Activated CD8-positive, alpha-beta memory T cell treated with anti-CD3 and anti-CD28 coated beads for 24 hours (primary cell): ENCODE measurements at places on chromosomes 2 and 18.

DNA sequence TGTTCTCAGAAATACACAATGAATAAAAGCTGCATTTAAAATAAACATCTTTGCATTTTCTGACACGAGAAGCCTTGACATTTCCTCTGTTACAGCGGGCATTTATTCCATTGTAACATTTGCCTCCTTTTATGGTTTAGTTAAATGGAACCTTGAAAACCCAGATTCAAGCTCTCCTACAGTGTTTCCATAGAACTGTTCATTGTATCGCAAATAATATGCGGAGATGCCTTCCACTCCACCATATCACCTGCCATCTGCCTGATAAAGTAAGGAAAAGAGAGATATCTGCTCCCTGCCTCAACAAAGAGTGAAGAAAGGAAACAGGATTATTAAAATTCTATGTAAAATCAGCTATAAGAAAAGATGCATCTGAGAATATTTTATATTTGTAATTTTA, 69.8 kb downstream of the CDH19 start:
- DNase-seq, result no peak

- DNase-seq, result no peak
Measured at GRCh38 chr18:73691624-73692023, 456.0 kb downstream of the FBXO15 start.

DNA sequence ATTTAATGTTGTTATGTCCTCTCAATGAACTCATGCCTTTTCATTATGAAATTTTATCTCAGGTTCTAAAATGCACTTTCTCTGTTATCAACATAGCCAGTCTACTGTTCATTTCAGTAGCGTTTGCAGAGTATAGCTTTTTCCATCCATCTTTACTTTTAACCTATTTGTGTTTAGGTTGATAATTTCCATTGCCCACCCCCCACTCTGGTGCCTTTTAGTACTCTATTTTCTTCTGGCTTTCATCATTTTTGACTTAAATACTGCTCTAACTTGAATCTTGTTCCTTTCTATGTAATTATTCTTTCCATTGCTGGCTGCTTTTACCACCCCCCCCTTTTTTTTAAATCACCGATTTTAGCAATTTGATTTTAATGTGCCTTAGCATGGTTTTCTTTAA, 585.0 kb upstream of the LRATD1 start:
- DNase-seq, result no peak

DNA sequence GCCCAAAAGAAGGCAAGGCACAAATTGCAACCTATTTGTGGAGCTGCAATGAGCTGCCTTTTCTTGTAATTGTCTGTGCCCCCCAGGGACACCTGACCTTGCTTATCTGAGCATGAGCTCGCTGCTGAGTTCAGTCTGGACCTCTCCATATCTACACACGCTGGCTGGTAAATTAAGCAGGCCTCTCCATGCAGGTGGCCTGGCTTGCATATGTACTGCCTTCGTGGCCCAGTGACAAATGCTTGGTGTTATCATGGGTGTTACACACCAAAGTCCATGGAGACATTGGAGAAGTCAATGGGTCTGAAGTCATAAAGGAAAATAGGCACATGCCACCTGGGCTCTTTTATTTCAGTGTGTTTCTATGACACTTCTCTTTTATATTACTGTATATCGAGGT, 121.2 kb downstream of the IRS1 start:
- DNase-seq, result no peak

DNA sequence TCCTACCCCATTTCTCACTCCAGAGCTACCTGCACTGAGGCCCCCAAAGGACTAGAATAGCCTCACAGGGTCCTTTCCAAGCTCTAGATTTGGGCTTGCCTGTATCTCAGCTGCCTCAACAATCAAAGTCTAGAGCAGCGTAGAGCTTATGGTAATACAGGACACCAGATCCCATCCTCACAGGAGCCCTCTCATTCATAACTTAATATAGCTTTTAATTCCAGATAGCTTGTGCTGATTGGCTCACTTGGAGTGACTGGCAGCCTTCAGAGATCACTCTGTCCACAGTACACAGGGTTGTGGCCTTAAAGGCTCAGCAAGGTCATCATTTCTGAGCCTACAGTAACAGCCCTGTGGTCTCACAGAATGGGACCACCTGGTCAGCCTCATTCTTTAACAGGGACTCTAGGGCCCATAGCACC, 51.4 kb downstream of the ZFP36L2 start:
- no peak for DNase-seq

DNA sequence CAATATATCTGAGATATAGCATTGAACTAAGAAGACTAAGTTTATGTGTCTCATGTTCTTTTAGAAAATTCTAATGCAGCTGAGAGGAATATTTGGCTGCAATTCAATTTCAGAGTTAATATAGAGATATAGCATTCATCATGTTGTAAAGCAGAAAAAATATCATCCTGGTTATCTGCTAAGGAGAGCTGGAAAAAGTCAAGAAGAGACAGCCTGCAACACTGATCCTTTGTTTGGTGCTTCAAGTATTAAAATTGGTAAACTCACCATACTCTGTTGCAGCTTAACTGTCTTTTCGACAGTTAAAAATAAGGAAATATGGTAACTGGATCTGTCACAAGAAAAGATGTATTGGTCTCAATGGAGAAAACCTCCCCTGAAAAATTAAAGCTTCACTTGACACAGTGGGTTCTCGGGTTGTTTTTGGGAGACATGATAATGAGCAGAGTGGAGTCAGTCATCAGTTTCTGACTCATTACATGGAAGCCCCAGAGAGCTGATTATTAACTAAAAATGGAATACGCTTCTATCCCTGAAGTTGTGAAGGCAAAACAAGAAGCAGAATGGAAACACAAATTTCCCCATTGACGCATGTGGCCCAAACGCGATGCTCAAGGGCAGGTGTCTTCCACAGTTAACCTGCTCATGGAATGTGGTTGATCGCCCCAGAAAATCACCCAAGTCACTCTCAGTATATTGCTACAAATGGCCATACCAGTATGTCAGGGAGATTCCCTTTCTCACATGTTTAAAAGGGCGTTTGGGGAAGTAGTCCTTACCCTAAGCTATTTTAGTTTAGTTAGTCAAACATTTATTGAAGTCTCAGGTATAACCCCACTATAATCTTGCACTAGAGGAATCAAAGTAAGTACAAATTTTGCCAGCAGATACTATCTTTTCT, 8.2 kb downstream of the BCL2 start:
- no peak for DNase-seq

GRCh38 chr2:207660994-207661393, 35.8 kb upstream of the METTL21A start:
- DNase-seq, result no peak

DNA sequence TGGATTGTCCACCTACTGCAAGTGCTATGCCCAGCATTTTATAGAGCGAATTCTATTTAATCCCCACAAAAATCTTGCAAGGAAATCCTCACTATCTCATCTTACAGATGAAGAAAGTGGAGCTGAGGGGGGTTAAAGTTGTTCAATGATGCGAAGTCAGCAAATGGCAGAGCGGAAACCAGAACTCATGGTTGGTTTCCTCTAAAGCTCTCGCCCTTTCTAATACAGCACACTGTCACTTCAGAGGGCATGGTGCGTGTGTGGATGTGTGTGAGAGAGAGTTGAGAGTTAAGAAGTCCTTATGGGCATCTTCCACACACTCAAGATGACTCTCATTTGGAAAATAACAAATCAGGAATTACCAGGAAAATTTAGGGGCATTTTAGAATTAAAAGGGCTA, 78.4 kb downstream of the TGFA start:
- no peak for DNase-seq

DNA sequence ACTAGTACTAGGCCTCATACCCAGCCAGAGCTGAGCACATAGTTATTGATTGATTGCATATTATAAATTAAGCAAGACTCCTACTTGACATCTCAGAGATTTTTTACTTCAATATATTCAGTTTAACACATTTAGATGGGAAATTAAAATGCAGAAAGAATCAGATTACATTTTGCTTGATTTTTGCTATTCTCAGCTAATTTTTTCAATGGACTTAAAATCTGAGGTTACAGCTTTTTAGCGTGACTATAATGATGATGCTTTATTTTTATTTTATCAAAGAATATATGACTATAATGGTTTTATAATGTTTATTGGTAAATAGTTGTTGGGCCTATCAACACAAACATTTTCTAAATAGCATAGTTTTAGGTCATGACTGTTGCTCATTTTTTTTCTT, 493.0 kb upstream of the CNTNAP5 start:
- DNase-seq, result no peak

DNA sequence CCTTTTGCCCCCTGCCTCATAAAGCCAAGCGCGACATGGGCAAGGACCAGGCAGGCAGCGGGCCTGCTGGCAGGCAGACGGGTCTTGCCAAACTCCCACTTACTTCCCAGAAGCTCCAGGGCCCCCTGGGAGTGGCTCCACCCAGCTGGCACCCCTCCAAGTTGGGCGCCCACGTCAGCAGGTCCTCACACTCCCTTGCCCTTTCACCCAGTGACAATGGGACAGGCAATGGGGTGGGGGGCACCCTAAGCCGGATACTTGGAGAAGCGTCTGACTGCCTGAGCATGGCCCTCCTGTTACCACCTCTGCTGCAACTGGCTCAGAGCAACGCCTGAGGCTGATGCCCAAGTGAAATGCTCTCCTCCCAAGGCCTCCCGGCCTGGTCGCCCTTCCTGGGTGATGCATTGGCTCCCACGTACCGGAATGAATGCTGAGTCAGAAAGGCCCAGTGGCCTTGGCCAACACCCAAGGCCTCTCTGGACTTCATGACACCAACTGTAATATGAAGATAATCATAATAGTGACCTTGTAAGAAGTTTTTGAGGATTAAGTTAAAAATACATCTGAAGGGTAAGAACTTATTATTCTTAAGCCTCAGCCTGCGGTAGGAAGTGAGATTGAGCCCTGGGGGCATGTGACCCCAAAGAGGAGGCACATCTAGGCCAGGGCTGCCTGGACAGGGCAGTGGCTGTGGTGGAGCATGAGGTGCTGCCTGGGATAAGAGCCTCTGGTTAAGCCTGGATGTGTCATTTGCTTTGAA, 31.6 kb downstream of the KCNK3 start:
- DNase-seq, result no peak

DNA sequence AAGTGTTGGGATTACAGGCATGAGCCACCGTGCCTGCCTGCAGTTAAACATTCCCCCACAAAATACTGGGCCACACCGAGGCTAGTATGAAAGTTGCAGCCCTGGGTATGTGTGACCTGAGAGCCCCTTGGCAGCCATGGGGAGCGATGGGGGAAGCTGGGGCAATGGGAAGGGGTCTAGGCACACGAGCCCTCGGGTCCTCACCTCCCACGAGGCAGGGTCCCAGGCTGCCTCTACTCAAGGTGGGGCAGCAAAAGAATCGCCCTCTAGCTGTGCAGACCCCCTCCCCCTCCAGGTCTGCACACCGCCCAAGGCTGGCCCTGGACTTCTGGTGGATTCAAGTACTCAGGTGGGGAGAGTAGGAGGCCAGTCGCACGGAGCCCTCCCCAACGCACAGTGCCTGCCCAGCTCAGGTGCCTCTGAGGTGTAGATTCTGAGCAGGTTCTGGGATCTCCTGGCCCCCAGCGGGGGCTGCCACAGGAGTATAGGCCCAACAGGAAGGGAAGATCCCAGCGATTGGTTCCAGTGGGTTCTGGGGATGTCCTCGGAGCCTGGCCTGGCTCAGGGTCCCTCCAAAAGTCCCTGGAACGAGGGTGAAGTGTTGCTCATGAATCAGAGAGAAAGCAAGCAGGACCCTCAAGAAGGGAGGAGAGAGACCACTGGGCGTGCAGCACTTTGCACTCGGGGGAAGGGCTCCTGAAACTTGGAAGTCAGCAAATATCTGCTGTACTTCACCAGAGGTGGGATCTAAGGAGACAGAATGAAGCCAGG, 2.6 kb downstream of the GPR35 start:
- DNase-seq, result no peak

DNA sequence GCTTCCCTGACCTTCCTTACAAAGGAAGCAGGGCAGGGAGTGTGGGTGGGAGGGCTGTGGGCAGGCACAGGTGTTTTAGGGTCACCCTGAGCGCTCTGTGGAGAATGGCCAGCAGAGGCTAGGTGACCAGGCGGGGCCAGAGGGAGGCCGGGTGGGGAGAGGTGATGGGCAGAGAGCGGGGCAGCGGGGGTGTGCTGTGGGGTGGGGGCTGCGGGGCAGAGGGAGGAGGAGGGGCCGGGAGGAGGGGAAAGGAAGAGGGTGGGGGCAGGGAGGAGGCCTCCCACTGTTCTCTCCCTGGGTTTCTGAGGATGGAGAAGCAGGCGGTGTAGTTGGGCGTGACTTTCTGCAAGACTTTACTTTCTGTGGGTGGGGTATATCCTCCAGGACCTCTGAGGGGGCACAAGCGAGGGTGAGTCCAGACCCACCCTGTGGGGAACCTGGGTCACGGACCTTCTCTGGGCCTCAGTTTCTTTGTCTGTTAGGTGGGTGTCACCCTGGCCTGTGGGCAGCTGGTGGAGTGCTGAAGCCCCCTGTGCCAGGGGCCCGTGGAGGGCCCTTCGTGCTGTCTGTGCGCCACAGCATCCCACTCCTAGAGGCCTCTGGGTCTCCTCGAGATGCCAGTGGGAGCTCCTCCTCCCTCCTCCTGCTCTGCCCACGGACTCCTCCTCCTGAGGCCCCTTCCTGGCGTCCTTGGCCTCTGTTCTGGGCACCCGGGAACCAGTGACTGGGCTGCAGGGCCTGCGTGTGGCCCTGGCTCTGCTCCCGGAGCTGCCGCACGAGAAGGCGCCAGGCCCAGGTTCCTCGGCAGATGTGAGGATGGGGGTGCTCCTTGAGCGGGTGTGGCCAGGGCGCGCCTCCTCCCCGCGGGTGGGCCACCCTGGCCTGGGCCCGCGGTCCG, 6.3 kb upstream of the NEU4 start:
- peak; percentile 56 for DNase-seq

DNA sequence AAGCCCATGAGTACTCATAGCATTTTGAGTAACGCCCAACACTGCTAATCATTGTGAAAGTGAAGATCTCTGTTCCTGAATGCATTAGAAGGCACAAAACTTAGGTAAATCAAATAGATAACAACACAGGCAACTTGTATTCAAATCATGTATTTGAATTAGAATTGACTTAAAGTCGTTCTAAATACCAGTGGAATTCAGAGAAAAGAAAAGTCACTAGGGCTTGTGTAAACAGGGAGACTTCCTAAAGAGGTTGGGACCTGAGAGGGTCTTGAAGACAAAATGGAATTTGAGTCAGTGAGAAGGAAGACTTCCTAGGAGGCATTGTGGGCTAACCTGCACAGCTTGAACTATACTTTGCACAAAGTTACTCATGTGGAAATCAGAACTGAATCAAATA, 127.2 kb downstream of the CTNNA2 start:
- no peak for DNase-seq

- no peak for DNase-seq
Measured at GRCh38 chr18:9726936-9727335, 18.8 kb downstream of the RAB31 start.

GRCh38 chr18:26840965-26841364, 24.5 kb downstream of the AQP4 start:
- DNase-seq, result no peak

DNA sequence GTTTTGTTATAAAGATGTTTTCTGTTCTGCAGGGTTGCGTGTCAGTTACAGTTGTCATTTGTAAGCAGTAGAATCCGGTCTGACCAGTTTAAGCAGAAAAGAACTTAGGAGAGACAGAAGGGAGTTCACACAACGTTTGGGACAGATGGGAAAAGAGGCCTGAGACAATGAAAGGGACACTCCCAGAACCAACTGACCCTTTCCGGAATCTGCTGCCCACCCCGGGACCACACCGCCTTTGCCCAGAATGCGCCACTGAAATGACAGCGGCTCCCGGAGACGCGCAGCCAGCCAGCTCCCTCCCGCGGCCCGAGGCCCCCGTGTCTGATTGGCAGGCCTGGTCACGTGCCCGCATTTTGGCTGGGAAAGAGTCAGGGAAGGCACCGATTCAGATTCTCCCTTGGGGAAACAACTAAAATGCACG, 244.6 kb downstream of the BCL2 start:
- DNase-seq, result peak; percentile 81

- no peak for DNase-seq
Measured at GRCh38 chr2:127423880-127424279, 5.7 kb downstream of the PROC start.
